Mammary epithelial cell (primary cell): ENCODE measurements at places on chromosomes 1 and 21. TPM values are rescaled to one million over a fixed set of nuclear protein-coding genes. Genes with fewer than 3 reads are reported as not detected.
A peak's percentile ranks its signal among the peaks of the same experiment; 100 is the strongest.

DNA sequence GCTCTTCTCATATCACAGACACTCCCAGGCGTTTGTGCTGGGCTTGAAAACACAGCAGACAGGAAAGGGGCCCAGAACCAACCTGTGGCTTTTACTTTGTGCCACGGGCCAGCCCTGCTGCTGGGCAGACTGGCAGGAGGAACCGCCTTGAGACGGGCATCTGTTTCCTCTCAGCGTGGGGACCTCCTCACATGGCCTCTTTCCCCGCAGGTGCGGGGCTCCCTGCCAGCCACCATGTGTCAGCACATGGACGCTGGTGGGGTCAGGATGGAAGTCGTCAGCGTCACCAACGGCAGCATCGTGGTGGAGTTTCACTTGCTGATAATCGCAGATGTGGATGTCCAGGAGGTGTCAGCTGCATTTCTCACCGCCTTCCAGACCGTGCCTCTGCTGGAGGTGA is 47.8 kb downstream of the UMODL1 start:
- DNase-seq = no peak

DNA sequence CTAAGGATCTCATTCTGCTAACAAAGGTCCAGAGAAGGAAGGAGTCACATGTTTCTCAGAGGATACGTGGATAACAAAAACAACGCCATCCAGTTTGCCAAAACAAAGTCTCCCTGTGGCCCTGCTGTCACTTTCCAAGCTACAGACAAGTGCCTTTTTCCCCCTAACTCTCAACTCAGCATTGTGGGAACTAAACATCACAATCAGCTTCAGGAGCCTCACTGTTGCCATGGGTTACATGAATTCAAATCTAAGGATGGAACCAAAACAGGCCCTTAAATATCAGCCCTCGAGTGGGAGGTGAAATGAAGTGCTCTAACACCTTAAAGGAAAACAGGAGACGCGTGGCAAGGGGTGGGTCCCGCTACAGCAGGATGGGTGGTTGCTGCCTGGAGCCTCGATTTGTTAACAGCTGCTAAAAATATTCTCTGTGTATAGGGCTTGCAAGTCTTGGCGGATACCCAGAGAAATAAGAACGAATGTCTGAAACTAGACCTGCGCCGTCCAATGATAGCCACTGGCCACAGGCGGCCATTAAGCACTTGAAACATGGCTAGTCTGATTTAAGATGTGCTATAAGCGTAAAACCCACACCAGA is 66.4 kb upstream of the SOD1 start:
- DNase-seq = no peak

DNA sequence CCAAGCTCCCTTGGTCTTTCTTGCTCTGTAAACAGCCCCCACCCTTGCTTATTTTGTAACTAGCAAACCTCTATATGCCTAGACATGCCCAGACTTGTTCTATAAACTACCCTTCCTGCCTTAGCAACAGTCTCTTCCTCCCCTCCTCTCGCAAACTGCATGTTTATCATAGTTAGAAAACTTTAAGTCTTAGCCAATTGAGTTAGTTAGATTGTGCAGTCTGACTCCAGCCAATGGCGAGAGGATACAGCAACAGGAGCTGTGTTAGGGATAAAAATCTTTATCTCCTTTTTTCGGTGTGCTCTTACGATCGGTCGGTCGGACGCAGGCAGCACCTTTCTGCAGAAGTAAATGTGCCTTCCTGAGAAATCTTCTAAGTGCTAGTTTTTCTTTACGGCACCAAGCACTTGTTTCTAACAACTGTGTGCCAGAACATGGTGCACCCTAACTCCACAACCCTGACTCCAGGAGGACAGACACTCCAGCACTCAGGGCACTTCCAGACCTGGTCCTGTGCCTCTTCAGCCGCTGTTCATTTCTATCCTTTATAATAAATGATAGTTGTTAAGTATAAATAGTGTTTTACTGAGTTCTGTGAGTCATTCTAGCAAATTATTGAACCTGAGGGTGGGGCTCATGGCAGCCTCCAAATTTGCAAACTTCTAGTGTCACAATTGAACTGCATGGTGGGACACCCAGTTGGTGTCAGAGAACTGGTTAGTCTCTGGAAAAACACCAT is 25.7 kb upstream of the GNG4 start:
- DNase-seq = peak; percentile 8

PRR9 gene
- not detected for total RNA-seq

DNA sequence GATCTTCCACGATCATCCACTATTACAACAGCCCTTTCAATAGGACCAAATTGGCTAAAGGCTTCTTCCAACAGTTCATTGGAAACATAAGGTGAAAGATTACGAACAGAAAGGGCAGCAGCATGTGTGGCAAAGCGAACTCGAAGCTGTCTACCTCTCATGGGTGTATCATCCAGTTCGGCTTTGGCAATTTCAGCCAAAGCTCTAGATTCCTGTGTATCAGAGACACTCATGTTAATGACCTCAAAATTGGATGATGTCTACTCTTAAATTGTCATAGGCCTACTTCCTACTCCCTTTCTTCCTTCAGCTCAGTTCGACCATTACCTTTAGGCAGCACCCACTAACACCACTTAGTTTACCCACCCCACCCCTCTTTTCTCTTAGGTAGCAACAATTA is 2.2 kb downstream of the SFPQ start:
- peak; percentile 10 for DNase-seq

GRCh38 chr1:60376196-60376595 is 302.6 kb upstream of the C1orf87 start:
- DNase-seq = no peak

ASCL5 gene
- not detected in 2 replicates for total RNA-seq

RHOU gene
- total RNA-seq = 0.14 and 0.40 TPM in 2 replicates

TMCO2 gene
- not detected for total RNA-seq

GRCh38 chr1:182087719-182088350 is 26.3 kb upstream of the ZNF648 start:
- peak; percentile 86 for DNase-seq

ETV3L gene
- not detected for total RNA-seq

DCST1 gene
- total RNA-seq = not detected

BOLA1 gene
- 7.7 TPM for total RNA-seq

SPRR2E gene
- total RNA-seq = 0.47 TPM in 1 of 2 replicates, not detected in the other

DNA sequence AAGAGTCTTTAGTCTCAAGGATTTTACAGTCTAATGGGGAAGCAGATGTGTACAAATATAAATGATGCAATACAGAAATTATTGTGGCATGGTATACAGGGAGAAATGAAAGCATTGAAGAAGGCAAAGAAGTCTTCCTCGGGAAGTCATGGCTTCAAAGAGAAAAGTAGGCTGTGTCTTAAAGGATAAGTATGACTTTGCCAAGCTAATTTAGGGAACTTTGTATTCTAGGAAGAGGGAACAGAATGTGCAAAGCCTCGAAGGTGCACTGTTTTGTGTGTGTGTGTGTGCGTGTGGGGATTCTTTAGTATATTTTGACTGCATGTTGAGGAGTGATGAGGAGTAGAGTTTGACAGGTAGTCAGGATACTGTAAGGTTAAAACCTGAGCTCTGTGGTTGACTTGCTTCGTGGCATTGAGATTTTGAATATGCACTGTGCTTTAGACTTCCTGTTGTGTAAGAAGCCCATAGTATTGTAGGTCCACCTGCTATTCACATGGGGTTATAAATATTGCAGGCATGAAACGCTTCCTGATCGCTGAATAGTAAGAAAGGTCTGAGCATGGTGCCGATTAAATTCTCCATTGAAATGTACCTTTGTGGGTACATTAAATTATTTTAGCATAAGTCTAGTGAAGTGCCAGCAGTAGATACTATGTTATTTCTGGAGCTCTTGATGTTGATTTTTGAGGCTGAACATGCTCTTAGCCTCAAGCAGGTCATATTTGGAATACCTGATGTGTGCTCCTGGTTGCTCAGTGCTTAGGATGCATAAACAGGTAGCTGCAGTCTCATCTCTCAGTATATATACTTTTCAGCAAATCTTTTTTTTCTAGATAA is 8.0 kb downstream of the SMAP2 start:
- DNase-seq = peak; percentile 37

- no peak for DNase-seq
These were observed 630.0 kb upstream of the ADGRL2 start for GRCh38 chr1:81170721-81171120.

TIPRL gene
- 32.5 TPM for total RNA-seq

GUCA2A gene
- total RNA-seq = not detected

- peak; percentile 64 for DNase-seq
These were observed 169.2 kb upstream of the SGIP1 start for GRCh38 chr1:66364578-66365391.

CELSR2 gene
- total RNA-seq = 17.6 and 34.7 TPM in 2 replicates

- peak; percentile 28 for DNase-seq
These were observed 6.1 kb downstream of the GAS5 start for GRCh38 chr1:173861731-173862145.

AMY1B gene
- total RNA-seq = not detected

GRCh38 chr1:247857985-247858619 is 1.1 kb downstream of the TRIM58 start:
- no peak for DNase-seq
